ENCODE measurements at places on chromosomes 6 and 20.
A peak's percentile ranks its signal among the peaks of the same experiment; 100 is the strongest.

- no peak overlapping the region for H3K4me3 ChIP-seq
- peaks cover 4% of the 10 kb centered on the region for H3K4me1 ChIP-seq
- no peaks in the 10 kb centered on the region for H3K27me3 ChIP-seq
- peaks cover 31% of the 10 kb centered on the region for H3K36me3 ChIP-seq
- no peak overlapping the region for H3K27ac ChIP-seq
- no peak for DNase-seq
Measured at GRCh38 chr6:82179415-82179814, 68.1 kb downstream of the IBTK start.

DNA sequence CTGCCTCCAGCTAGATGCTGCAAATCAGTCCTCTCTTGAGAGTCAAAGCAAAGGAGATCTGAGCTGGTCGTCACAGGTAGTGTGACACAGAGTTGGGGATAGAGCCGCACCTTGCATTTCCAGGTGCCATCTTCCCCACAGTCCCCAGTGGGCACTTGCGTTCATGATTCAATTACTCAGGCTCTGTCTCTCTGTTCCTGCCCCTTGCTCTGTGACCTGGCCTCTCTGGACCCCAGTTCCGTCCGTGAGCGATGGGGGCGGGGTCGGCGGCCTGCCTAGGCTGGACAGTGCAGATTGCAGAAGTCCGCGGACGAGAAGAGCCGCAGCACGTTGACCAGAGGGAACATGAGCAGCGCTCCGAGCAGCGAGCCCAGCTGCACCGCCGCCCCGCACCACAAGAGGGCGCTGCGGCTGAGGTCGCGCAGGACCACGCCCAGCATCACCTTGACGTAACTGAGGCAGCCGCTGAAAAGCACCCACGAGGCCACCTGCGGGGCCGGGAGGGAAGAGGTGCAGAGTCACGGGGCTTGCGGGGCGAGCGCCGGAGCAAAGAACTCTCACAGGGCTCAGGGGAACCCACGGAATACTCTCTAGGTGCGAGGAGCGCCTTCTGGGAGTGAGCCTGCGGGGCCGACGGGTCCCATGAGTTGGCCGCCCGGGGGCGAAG, 7.4 kb downstream of the SLC52A3 start:
- no peak overlapping the region for H3K27ac ChIP-seq
- no peaks in the 10 kb centered on the region for H3K36me3 ChIP-seq
- peaks cover 69% of the 10 kb centered on the region for H3K27me3 ChIP-seq
- no peak overlapping the region for H3K4me3 ChIP-seq
- peak; percentile 73 for DNase-seq
- H3K4me1 ChIP-seq = no peaks in the 10 kb centered on the region

DNA sequence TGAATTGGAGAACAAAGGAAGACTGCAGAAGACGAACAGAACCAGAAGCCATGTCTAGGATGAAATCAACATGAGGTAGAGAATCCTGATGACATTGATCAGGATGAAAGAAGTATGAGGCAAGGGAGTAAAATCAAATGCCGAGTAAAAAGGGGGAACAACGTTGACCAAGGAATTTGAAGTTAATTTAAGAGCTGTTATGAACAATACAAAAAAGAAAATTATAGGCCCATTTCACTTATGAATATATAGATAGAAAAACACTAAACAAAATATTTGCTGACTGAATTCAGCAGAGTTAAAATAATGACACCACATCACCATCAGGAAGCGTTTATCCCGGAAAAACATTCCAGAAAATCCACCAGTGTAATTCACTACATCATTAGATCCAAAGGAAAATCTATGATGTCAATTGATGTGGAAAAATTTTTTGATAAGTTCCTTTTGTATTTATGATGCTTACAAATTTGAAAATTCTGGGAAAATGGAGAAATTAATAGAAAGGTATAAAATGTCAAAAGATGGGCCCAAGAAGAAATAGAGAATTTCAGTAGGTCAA, 8.1 kb upstream of the CCN5 start:
- H3K27ac ChIP-seq = no peak overlapping the region
- no peak overlapping the region for H3K4me3 ChIP-seq
- H3K36me3 ChIP-seq = no peaks in the 10 kb centered on the region
- H3K27me3 ChIP-seq = no peaks in the 10 kb centered on the region
- DNase-seq = no peak

DNA sequence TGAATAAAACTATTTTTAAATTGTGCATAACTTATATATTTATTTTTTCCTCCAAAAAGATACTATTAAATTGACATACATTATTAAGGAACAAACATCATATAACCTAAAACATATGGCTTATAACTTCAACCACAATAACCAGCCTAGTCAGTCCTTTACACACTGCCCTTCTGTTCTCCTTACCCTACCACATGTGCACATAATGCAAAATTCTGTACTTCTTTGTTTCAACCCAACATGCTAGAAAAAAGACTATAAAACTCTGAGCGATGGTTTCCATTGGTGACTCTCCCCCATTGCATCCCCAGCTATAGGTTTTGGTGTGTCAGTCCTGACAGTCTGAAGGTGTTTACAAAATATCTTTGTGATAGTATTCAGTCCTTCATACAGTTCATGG, 14.8 kb upstream of the TTK start:
- DNase-seq = no peak
- H3K4me1 ChIP-seq = no peaks in the 10 kb centered on the region
- H3K4me3 ChIP-seq = no peak overlapping the region
- no peak overlapping the region for H3K27ac ChIP-seq
- H3K27me3 ChIP-seq = no peaks in the 10 kb centered on the region

- no peak overlapping the region for H3K27ac ChIP-seq
Measured at GRCh38 chr20:52270696-52271095, 79.1 kb upstream of the ZFP64 start.

DNA sequence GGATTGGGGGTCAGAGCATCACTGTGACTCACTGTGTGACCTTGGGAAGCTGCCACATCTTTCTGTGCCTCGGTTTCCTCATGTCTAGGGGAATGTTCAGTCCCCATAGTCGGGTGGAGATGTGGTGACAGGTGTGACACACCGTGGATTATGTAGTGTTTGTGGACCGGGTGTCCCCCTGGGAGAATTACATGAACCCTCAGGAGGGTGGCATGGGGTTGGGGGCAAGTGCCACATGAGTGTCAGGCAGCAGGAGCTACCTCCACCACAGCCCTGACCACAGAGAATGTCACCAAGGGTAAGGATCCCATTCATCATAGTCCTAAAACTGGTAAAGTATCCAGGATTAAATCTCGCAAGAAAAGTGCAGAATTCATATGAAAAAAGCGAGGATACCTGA, 23.2 kb downstream of the SUN5 start:
- H3K4me1 ChIP-seq = peaks cover 7% of the 10 kb centered on the region
- no peak for DNase-seq
- no peak overlapping the region for H3K4me3 ChIP-seq
- no peaks in the 10 kb centered on the region for H3K36me3 ChIP-seq
- H3K27ac ChIP-seq = no peak overlapping the region
- no peaks in the 10 kb centered on the region for H3K27me3 ChIP-seq

GRCh38 chr20:41348430-41349172, 8.0 kb downstream of the LPIN3 start:
- no peaks in the 10 kb centered on the region for H3K4me1 ChIP-seq
- no peaks in the 10 kb centered on the region for H3K27me3 ChIP-seq
- no peak overlapping the region for H3K4me3 ChIP-seq
- H3K36me3 ChIP-seq = no peaks in the 10 kb centered on the region
- no peak for DNase-seq
- H3K27ac ChIP-seq = no peak overlapping the region

- no peak overlapping the region for H3K4me3 ChIP-seq
- H3K27ac ChIP-seq = no peak overlapping the region
- peaks cover 3% of the 10 kb centered on the region for H3K36me3 ChIP-seq
- H3K4me1 ChIP-seq = no peaks in the 10 kb centered on the region
- H3K27me3 ChIP-seq = no peaks in the 10 kb centered on the region
- no peak for DNase-seq
Measured at GRCh38 chr20:29410806-29411457, 1846.5 kb upstream of the DEFB115 start.

- H3K27ac ChIP-seq = peak overlapping the region; percentile 30
- no peak overlapping the region for H3K4me3 ChIP-seq
- no peaks in the 10 kb centered on the region for H3K27me3 ChIP-seq
- peaks cover 2% of the 10 kb centered on the region for H3K36me3 ChIP-seq
Measured at GRCh38 chr6:138722425-138723371, 50.9 kb upstream of the CCDC28A start.

- H3K36me3 ChIP-seq = peaks cover 16% of the 10 kb centered on the region
- H3K27ac ChIP-seq = peak overlapping the region; percentile 91
- peak overlapping the region; percentile 75 for H3K4me3 ChIP-seq
- peak; percentile 58 for DNase-seq
- H3K4me1 ChIP-seq = peaks cover 34% of the 10 kb centered on the region
Measured at GRCh38 chr20:4014031-4014474, 1.3 kb downstream of the RNF24 start.

- H3K27me3 ChIP-seq = no peaks in the 10 kb centered on the region
- H3K27ac ChIP-seq = no peak overlapping the region
- no peak for DNase-seq
Measured at GRCh38 chr6:66538551-66539135, 831.6 kb upstream of the EYS start.

DNA sequence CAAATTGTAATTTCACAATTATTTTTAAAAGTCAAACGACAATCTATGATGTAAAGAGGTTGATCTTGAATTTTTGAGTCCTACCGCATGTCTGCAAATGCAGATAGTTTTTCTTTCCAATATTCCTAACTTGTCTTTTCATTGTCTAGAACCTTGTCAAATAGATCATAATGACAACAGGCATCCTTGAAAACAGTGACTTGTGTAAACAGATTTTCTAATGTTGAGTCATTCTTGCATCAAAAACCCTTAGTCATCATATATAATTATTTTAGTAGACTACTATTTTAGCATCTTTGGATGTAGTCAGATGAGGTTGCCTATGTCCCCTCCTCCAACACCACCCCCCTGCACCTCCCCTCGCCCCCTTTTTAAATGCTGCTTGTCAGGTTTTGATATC, 43.8 kb downstream of the BMP6 start:
- H3K36me3 ChIP-seq = peaks cover 4% of the 10 kb centered on the region
- H3K4me3 ChIP-seq = no peak overlapping the region
- H3K4me1 ChIP-seq = no peaks in the 10 kb centered on the region

GRCh38 chr6:84508981-84509380, 255.4 kb downstream of the TBX18 start:
- peaks cover 6% of the 10 kb centered on the region for H3K27me3 ChIP-seq
- peaks cover 10% of the 10 kb centered on the region for H3K4me1 ChIP-seq
- no peak overlapping the region for H3K4me3 ChIP-seq
- H3K27ac ChIP-seq = no peak overlapping the region
- peaks cover 6% of the 10 kb centered on the region for H3K36me3 ChIP-seq

DNA sequence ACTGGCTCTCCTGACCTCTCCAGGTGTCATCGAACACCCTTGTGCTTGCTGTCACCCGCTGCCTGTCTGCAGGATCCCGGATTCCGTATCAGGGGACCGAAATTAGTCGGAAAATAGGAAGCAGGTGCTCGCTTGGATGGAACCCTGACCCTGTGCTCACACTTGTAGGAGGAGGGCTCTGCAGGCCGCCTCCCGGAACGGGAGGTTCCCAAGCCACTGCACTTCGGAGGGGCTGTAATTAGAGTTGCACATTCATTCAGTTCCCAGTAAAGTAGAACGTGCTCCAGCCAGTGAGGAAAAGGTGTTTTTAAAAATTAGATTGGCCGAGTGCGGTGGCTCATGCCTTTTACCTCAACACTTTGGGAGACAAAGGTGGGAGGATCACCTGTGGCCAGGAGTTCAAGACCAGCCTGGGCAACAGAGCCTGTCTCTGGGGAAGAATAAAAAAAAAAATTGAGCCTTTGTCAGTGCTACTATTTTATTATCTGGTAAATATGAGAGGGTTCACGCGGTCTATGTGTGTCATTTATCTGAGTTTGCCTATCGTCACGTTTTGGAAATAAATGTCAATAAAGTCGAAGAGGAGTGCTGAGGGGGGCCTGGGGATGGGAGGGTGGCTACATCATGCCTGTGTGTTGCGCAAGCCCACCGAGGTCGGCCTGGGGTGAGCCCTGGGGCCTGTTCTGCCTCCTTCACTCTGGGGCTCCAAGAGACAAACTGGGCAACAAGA, 1.5 kb upstream of the GMEB2 start:
- H3K27me3 ChIP-seq = no peaks in the 10 kb centered on the region
- peaks cover 13% of the 10 kb centered on the region for H3K4me1 ChIP-seq
- H3K27ac ChIP-seq = peak overlapping the region; percentile 87
- peaks cover 2% of the 10 kb centered on the region for H3K36me3 ChIP-seq

GRCh38 chr20:50141811-50142561, 11.5 kb downstream of the PEDS1 start:
- no peak for DNase-seq
- no peaks in the 10 kb centered on the region for H3K4me1 ChIP-seq
- no peak overlapping the region for H3K4me3 ChIP-seq
- H3K27me3 ChIP-seq = no peaks in the 10 kb centered on the region

- H3K4me1 ChIP-seq = peaks cover 6% of the 10 kb centered on the region
- H3K27ac ChIP-seq = no peak overlapping the region
- no peaks in the 10 kb centered on the region for H3K27me3 ChIP-seq
Measured at GRCh38 chr6:34945317-34945716, 56.3 kb downstream of the ANKS1A start.

DNA sequence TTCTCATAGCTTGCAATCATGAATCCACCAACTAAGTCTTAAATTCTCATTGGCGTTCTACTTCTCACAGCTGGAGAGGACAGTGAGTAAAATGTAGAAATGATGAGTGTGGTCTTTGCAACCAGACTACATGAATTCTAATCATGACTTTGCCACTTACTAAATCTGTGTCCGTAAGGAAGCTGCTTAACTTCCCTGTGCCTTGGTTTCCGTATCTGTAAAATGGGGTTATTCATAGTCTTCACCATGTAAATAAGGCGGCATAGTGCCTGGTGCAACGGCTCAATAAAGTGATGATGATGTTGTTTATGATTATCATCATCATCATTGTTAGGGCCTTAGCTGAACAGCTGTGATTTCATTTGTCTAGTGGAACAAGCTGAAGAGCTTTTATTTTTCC, 12.6 kb downstream of the CFAP206 start:
- DNase-seq = no peak
- H3K36me3 ChIP-seq = peaks cover 2% of the 10 kb centered on the region
- H3K4me3 ChIP-seq = no peak overlapping the region
- H3K27ac ChIP-seq = peak overlapping the region; percentile 84
- H3K27me3 ChIP-seq = no peaks in the 10 kb centered on the region

GRCh38 chr20:21189761-21190523, 64.1 kb downstream of the KIZ start:
- no peak for DNase-seq
- H3K4me1 ChIP-seq = peaks cover 17% of the 10 kb centered on the region
- H3K36me3 ChIP-seq = peaks cover 3% of the 10 kb centered on the region
- H3K27ac ChIP-seq = no peak overlapping the region
- H3K4me3 ChIP-seq = no peak overlapping the region

GRCh38 chr6:157768304-157768703, 54.7 kb upstream of the SNX9 start:
- H3K27me3 ChIP-seq = no peaks in the 10 kb centered on the region
- H3K36me3 ChIP-seq = no peaks in the 10 kb centered on the region
- no peak overlapping the region for H3K27ac ChIP-seq
- peaks cover 23% of the 10 kb centered on the region for H3K4me1 ChIP-seq
- H3K4me3 ChIP-seq = no peak overlapping the region

DNA sequence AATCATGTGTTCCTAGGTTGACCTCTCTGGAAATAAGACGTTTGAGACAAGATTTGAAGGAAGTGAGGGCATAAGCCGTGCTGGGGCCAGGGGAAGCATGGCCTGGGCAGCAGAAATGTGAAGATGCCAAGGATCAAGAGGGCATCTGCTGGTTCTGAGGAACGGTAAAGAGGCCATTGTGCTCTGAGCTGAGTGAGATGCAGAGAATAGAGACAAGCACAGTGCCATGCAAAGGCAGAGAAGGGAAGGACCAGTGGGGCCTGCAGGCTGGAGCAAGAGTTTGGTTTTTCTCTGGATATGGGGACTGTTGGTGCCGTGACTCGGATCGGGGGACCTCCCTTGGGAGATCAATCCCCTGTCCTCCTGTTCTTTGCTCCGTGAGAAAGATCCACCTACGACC, 50.8 kb downstream of the SMPDL3A start:
- no peak for DNase-seq
- no peaks in the 10 kb centered on the region for H3K36me3 ChIP-seq
- no peak overlapping the region for H3K27ac ChIP-seq
- no peak overlapping the region for H3K4me3 ChIP-seq

Measured in mesothelial cell of epicardium (in vitro differentiated cells).